ENCODE measurements at places on chromosomes 5 and 9. TPM values are rescaled to one million over a fixed set of nuclear protein-coding genes. Genes with fewer than 3 reads are reported as not detected.

DNA sequence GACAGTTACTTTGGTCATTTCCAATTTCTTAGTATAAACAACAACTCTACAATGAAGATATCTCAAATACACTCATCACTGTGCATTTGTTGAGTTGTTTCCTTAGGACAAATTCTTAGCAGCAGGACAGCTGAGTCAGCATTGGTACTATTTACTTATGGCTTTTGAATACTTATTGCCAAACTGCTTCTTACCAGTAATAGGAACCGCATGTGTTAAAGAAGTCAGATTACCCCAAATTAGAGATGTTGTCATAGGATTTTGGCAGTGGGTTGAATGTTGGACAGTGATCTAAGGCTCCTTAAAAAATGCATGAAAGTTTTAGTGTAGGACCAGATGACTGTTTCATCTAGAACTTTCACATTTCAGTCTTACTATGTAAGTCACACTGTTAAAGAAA, 280.1 kb upstream of the DMRT1 start:
- DNase-seq: no peak

- DNase-seq: no peak
Observed at GRCh38 chr5:8958602-8959001, 587.3 kb downstream of the SEMA5A start.

DNA sequence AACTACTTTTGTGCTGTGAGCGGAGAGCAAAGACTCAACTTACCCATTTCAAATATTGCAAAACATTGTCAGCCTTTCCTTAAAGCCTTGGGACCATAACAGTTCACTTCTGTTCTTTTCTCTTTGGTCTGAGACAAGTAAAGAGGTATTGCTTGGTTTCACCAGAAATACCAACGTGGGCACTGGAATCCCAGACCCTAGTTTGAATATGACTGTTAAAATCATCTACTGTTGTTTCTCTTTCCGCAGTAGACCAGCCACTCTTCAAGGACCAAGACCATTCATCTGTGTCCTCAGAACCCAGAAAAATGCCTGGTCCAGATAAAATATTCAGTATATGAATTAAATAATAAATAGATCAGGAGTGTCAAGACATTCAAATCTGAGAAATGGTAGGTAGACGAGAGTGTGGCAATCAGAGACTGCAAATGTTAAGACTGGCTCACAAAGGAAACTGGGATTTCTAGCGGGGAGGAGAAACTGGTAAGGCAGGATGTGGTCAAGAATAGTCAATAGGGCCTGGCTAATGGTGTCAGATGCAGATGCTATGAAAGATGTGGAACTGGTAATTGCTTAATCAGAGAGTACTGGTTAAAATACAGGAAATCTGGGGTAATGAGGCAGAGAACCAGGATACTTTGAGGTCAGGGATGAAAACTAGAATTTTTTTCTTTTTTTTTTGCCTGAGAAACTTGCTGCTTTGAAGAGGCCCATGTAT, 82.1 kb upstream of the IL33 start:
- peak; percentile 48 for DNase-seq

DNA sequence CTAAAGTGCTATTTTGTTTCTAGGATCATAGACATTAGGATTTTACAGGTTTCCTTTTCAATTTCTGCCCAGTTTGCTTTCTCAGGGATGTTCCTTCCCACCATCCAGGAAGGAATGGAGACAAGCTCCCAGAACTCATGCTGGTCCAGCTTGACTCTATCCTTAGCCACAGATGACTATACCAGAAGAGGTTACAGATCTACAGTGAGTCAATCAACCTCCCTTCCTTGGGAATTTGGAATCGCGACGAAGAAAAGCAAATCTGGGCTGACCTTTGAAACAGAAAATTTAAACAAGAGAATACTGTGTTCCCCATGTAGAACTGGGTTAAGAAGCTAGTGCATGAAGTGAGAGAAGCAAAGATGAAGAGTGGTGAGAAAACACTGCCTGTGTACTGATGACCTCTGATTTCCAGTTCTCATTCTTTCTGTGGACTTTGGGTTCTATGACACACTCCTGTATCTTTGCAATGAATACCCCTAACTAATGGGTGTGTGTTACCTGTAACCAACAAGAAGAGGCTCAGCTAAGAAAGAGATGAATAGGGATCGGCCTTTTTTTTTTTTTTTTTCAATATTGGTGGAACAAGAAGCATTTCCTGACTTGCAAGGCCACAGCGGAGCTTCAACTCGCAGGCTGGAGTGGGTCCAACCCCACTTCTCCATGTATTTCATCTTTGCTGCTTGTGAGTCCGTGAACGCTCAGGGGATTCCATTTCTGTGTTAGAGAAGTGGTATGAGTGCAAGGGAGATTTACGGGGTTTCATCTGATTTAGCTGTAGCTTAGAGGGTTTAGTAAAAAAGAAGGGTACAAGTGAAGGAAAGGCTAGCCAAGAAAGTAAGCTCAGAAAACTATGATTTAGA, 563.9 kb upstream of the CLINT1 start:
- no peak for DNase-seq

- DNase-seq: no peak
Observed at GRCh38 chr5:161547406-161547737, 847 bp upstream of the GABRB2 start.

- peak; percentile 90 for DNase-seq
Observed at GRCh38 chr5:20601678-20602100, 613.7 kb upstream of the CDH18 start.

DNA sequence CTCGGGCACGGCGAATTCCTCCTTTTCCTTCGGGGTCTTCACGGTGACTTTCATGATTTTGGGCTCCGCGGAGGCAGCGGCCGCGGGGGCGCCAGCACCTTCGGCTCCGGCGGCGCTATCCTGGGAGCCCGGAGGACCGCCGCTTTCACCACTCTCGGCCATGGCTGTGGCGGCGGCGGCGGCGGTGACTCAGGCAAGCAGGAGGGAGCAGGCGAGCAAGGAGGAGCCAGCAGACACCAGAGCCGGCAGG, 315 bp downstream of the UBQLN1 start:
- peak; percentile 90 for DNase-seq

Gene FOXD4L6
- total RNA-seq: not detected

DNA sequence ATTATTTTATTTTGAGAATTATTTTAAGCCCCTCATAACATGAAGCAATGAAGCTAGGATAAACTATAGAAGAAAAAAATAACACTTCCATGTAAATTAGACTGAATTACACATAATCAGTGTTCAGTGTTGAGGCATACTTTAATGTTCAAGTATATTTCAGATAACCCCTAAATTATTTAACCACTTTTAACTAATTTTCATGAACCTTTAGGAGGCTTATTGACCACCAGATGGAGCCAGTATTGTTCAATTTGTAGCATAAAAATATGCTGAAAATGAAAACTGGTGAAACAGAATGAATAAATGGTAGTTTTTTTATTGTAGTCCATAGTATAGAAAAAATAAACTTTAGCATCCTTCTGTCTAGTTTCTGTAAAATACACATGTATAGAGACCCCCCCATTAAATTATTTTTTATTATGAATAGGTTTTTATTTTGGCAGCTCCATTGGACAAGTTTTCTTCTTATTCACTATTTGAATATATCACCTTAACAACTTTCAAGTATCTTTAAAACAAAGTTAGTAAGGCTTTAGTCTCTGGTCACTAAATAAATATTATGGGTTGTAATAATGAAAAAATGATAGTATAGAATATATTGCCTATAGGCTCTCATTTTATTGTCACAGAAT, 190.1 kb downstream of the CWC27 start:
- DNase-seq: peak; percentile 19

DNA sequence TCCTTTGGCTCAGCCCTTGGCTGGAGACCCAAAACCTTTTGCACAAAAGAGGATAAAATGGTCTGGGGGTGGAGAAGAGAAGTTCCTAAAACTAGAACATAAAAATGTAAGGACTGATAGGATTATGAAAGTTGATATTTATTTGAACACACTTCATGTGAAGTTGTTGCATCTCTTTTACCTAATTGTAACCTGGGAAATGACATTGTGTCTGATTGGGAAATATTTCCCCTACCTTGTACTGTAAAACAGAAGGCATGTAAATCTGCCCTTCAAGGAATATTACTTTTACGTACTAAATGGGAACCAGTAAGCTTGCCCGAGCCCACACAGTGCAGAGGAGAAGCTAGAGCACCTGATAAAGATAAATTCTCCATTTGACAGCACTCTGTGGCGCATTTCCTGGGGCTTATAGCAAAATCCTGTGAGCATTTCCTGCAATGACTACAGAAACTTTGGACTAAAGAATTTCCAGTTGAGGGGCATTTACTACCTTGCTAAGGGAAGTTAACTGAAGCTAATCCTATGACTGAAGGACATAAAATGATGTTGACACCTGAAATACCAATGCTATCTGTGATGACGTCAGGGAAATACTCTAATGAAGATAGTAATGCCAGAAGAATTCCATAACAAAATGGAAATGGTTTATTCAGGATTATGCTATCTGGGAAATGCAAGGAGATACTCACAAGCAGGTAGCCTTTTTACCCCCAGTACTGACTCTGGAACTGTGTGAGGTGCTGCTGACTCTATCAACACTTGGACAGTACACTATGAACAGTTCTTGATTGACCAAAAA, 78.3 kb upstream of the LIFR start:
- DNase-seq: peak; percentile 15

- DNase-seq: no peak
Observed at GRCh38 chr5:93359960-93360305, 221.1 kb downstream of the NR2F1-AS1 start.

Measured in Daoy (cell line).